B cell (primary cell): ENCODE measurements at places on chromosomes 6 and 20. TPM values are rescaled to one million over a fixed set of nuclear protein-coding genes. Genes with fewer than 3 reads are reported as not detected.

GRCh38 chr6:31842053-31842452, 14.5 kb downstream of the HSPA1B start:
- DNase-seq = no peak

GRCh38 chr6:56649053-56649769, 6.5 kb upstream of the DST start:
- DNase-seq = no peak

DNA sequence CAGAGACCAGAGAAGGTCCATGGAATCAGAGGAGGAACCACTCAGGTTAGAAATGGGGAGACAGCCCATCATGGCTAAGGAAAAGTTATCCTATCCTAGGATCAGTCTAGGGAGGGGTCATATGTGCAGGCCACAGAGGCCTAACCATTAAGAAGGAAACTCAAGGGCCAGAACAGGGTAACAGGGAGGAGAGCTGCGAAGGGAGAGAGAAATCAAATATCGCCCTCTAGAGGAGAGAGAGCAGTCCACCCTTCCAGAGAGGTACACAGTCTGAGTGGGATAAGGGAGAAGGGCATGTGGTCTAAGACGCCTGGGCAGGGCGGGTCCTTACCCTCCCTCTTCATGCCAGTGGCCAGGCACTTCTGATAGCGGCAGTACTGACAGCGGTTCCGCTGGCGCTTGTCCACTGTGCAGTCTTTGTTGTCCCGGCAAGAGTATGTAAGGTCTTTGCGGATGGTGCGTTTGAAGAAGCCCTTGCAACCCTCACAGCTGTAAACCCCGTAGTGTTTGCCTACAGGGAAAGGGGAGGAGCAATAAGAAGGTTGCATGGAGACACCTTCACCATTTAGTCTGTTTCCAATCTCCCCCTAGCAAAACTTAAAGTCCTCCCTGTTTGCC, 2.9 kb downstream of the RXRB start:
- DNase-seq = peak; percentile 70

DNA sequence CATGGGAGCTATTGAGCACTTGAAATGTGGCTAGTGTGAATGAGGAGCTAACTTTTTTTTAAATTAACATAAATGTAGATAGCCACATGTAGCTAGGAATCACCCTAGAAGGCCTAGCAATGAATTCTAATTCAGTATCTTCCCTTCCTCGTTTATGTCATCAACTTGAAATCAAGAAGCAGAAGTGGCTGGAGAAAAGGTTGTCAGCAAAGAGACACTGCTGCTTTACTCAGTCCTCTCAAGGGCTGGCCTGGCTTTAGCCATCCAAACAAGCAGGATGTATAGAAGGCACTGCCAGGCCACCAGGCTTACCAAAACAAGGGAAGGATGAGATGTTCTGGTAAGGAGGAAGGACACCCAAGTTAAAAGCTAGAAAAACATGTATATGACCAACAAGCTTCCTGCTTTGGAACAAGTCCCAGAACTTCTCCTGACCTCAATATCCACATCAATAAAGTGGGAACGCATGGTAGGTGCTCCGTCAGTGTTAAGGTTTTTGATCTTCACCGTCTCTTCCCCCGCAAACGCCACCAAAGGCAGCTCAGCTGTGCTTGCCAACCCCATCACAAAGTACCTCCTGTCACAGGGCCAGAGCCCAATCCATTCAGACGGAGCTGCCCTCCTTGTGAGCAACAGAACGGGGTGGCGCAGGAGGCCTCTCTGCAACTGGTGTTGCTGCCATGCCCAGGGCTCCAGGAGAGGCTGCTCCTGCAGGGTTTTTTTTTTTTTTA, 235.8 kb upstream of the RIN2 start:
- DNase-seq = no peak

DNA sequence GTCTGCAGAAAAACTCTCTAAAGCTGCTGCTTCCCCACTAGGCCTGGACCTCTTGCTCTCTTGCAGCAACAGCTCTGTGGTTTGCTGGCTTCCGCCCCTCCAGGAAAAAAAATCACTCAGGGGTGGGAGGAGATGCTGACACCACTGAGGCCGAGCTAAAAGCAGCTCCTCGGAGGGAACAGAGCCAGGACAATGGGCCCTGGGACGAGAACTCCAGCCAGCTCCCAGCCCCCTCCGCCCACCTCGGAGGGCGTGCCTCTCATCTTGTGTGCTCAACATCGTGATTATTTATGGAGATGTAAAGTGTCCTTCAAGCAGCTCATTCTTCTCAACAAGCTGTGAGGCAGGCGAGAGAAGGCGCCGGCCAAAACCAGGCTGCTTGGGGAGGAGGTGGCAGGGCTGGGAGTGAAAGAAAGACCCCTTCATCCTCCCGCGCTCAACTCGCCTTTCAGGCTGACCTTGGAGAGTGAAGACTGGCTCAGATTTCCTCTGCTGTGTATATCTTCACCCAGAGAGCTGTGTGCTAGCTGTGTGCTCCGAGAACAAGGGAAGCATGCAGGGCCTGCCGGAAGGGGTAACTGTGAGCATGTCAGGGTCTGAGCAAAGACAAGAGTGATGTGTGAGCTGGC, 53.5 kb upstream of the LRFN2 start:
- no peak for DNase-seq

DNA sequence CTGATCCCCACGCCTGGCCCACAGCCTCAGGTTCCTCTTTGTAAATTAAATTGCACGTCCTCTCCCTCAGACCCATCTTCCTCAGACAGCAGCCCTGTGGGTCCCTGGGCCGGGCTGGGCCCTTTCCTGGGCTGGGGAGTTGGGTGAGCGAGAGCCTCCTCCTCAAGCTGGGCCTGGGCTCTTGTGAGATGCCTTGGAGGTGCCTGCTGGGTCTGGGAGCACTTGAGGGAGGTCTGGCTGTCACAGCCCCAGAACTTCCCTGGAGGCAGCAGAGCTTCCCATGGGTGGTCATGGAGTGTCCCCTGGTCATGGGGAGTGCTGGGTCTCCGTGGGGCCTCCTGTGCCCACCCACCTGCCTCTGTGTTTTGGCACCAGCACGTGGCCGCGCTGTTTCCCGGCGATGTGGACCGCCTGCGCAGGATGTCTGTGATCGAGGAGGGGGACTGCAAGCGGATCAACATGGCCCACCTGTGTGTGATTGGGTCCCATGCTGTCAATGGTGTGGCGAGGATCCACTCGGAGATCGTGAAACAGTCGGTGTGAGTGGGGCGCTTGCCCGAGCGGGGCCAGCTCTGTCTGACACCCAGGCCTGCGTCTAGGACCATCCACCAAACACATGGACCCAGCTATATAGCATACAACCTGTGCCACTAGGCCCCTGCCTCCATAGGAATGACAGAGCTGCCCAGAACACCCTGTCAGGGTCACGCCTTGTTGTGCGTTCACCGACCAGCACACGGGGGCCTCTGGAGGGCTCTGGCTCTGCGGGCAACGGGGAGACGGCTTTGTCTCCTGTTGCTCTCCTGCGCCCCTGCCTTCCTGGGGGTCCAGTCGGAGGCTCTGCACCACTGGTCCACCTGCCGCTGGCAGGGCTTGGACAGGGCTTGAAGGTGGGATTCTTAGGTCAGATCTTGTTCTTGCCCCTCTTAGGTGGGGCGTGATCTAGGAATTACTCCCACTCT, 33.0 kb downstream of the PYGB start:
- no peak for DNase-seq

NUDT3 gene
- 37.4 and 40.1 TPM in 2 replicates for total RNA-seq

SLC32A1 gene
- total RNA-seq = not detected in 2 replicates

DAAM2 gene
- not detected in 2 replicates for total RNA-seq
